ENCODE measurements at places on chromosomes 2 and 18.

GRCh38 chr2:205119136-205119535 lies 563.2 kb upstream of the NRP2 start:
- no peak for DNase-seq

- no peak for DNase-seq
Observed at GRCh38 chr2:174436351-174436750, 40.8 kb downstream of the SCRN3 start.

DNA sequence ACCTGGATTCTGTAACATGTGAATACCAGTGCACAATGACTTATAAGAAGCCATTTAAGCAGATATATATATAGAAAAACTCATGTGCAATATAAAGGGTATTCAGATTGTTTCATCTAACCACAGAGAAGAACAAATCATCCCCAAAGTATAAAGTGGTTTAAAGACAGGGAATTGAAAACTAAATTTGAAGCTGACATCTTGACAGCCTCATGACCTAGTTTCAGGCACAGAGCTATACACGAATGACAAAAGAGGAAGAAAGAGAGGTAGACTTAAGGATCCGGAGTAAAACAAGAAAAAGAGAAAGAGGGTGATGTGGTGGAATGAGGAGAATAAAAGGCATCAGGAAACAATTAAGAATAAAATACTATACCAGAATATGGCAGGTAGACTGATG lies 194.5 kb downstream of the EPHA4 start:
- DNase-seq: no peak

DNA sequence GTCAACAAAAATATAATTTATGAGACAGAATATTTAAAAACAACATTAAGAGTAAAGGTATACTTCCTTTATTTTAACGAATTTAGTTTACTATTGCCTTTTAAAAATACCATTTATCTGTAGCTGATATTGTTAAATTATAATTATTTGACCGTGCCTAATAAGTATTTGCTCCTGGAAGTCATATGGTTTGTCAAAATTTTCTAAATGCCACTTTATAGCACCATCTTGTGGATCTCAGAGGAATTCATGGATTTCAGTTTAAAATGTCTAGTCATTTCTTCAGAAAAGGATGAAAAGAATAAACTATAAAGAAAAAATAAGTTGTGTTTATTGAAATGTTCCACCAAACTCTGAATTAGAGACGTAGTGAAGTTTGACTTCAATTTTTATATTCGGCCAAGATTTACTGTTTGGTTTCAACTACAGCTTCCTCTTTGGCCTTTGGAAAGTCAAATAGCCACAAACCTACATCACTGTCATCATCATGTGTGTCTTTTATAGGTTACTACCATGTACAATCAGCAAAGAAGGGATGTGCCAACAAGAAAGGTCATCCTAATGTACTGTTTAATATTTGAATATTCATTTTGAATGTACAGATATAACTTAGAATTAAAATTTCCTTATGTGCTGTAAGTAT lies 10.3 kb upstream of the FTCDNL1 start:
- DNase-seq: peak; percentile 9

GRCh38 chr18:74282755-74283554 lies 8.8 kb downstream of the CYB5A start:
- DNase-seq: no peak

- no peak for DNase-seq
Observed at GRCh38 chr2:216769626-216770025, 74.3 kb upstream of the IGFBP5 start.

DNA sequence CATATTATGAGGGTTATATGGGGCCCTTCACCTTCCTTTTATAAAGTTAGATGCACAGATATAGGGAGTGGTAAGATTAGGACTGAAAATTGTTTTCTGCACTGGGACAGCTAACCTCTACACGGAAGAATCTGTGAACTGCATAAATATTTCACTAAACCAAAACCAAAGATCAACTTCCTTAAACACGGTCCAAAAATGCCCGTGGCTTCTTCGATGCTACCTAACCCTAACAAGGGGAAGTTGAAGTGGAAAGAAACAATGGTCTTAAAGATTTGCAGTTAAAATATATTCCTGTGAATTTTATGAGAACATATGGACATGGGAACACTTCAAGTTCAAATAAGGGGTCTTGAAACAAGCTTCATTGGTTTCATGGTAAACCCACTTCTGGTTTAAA lies 33.3 kb upstream of the PAX3 start:
- no peak for DNase-seq

- DNase-seq: no peak
Observed at GRCh38 chr18:26617151-26617554, 68.8 kb upstream of the KCTD1 start.

- no peak for DNase-seq
Observed at GRCh38 chr2:129957891-129958290, 21.6 kb upstream of the RAB6C start.

GRCh38 chr18:21513292-21513691 lies 87.2 kb downstream of the ESCO1 start:
- DNase-seq: no peak

DNA sequence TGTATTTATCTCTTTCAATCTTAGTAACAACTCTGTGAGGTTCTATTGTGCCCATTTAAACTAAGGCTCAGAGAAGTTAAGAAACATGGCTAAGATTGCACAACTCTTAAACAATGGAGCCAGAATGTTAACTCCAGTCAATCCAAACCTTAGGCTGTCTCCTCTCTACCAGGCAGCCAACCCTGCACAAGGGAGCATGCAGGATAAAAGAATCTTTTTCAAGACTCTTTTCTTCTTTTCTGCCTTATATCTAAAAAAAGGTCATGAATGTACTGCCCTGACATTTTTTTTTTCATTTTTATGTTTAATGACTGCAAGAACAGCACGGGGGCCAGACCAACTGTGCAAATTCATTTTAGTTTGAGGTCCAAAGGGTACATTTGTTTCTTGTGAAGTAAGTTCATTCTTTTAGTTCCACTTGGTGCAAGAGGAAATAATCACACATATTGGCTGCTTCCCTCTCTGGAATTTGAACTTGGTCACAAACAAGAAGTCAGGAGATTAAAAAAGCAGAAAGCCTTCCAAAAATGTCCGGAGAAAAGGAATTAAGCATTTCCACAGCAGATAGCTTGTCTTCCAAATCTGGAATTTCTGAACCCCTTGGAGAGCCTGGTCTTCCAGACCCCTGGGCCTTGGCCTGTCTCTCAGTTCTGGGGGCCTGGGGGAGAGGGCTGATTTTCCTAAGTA lies 96.0 kb upstream of the RIOK3 start:
- no peak for DNase-seq

DNA sequence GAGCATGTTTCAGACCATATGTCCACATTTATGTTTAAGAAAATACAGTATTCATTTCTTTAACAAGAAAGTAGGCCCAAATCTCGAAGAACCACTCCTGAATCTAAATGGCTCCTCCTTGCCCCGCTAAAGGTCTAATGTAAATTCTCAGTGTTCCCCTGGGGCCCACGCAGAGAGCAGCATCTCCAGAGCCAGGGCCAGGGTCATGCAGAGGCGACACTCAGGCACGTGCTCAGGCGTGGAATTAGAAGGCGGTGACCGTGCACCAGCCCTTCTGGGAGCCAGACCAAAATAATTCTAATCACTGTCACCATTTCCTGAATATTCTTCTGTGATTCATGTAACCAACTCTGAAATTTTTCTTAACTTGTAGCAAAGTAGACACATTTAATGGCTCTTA lies 68.3 kb upstream of the MYT1L start:
- DNase-seq: no peak

GRCh38 chr2:7022492-7023385 lies 105.5 kb downstream of the RNF144A start:
- no peak for DNase-seq

- no peak for DNase-seq
Observed at GRCh38 chr18:28161608-28162599, 15.0 kb downstream of the CDH2 start.

DNA sequence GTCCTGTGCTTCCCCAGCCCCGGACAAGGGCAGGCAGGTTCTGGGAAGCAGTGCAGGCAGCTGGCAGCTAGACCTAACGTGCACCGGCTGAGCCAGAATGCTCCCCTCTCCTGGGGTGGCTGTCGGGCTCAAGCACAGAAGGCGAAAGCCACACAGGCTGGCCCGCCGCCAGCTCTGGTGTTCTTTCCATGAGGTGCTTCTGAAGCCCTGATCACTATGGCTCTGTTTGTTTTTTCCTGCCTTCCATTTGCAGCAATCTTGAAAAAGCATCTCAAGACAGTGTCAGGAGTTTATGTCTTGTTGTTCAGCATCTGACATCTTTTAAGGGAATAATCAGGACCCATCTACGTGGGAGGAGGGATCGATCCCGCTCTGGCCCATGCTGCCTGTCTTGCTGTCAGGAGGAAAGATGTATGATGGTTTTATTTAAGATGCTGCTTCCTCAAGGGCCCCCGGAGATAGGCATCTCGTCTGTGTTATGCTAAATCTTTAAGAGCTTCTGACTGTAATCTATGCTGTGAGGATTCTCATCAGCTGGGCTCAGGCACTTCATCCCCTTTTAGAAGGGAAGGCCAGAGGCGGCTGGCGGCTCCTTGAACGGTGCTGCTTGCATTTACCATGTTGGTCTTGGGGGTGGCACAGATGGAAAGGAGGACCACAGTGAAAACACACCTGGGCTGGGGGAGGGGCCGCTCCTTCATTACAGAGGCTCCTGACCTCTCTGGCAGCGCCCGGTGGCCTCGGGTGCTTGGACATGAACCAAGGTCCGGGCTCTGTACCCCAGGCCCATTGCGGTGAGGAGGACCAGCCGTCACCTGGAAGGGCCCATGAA lies 118.5 kb upstream of the HDAC4 start:
- DNase-seq: peak; percentile 12

DNA sequence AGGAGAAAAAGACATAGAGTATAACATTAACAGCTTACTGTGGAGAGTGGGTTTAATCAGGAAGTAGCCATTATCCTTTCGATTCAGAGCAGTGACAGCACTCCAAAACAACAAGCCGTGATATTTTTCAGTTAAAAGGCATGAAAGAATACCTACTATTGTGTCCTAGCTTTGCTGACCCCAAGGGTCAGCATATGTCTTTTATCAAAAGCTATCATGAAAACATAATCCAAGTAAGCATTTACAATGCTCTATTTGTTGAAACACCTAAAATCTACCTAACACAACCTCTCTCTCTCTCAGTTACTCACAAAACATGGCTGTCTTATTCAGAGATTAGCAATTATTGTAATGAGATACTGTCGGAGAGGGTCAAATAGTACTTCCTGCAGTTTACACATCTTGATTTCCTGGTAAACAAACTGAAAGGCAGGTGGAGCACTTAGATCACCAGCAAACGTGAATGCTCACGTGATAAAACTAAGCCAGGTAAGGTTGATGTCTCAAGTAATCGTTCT lies 100.0 kb downstream of the BAZ2B start:
- peak; percentile 93 for DNase-seq

DNA sequence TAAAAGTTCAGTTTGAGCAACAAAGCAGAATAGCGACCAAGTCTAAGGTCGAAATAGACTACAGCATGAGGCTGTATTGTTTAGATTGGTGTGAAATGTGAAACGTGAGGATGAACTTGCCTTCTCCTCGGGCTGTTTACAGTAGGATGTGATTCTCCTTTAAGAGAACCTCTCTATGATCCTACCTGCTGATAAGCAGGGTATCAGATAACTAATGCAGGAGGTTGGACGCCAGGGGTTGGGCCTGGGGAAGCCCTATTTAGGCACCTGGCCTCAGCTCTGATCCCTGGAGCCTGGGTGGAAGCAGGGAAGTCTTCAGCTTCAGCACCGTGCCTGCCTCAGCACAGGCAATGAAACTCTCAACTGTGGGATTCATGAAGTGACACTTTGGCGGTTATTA lies 11.4 kb downstream of the CRYGD start:
- peak; percentile 73 for DNase-seq

GRCh38 chr2:233354971-233355574 lies 779 bp downstream of the DGKD start:
- peak; percentile 13 for DNase-seq

DNA sequence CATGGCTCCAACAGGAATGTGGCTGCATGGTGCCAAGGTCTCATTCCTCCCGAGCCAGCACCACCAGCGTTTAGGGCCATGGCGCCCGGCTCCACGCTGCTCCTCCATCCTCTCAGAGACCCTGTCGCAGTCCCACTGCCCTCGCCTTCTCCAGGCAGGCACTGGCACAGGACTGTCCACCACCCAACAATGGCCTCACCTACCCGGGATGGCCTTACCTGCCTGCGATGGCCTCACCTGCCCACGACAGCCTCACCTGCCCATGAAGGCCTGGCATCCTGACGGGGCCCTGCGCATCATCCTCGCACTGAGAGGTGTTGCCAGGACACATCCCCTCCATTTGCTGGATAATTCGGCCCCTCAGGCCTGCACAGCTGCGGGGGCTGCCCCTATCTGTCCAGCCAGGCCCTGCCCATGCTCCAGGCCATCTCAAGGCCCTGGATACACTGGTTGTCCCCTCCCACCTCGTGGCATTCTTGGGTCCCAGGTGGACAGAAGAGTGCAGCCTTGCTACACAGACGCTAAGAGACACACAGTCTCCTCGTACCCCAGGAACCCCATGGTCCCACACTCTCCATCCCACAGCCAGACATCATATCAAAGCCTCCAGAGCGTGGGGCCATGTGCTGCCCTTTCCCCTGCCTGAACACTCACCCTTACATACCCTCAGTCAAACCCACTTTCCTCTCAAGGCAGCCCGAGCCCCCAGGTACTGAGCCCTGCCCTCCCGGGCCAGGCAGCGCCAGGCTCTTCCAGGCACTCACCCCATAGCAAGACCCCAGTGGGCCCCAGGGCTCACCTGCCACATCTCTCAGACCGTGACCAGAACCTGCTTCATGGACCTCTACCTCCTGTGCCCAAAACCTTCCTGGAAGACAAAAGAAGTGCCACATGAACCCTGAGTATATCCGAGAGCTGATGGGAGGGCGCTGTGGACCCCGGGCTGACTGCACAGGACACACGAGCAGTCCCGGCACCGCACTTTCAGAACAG lies 268.6 kb downstream of the EIPR1 start:
- DNase-seq: no peak

- DNase-seq: no peak
Observed at GRCh38 chr18:26941584-26941983, 76.1 kb upstream of the AQP4 start.

DNA sequence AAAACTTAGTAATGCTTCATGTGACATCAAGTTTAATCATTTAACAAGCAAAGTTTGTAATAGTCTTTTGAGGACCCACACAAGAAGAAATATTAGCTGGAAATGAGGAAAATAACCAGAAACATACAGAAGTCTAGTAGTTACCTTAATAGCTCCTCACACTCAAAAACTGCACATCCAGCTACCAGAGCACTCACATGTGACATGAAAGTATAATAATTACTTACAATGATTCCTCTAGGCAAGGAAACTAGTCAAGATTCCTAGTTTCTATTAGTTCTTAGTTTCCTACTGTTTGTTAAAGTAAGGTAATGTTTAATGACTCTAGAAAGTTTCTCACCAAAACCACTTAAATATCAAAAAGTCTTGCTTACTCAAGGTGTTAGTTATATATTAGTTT lies 335.8 kb downstream of the RAD51AP2 start:
- no peak for DNase-seq
